Effector memory CD8-positive, alpha-beta T cell (primary cell): ENCODE measurements at places on chromosomes 13 and 19.

DNA sequence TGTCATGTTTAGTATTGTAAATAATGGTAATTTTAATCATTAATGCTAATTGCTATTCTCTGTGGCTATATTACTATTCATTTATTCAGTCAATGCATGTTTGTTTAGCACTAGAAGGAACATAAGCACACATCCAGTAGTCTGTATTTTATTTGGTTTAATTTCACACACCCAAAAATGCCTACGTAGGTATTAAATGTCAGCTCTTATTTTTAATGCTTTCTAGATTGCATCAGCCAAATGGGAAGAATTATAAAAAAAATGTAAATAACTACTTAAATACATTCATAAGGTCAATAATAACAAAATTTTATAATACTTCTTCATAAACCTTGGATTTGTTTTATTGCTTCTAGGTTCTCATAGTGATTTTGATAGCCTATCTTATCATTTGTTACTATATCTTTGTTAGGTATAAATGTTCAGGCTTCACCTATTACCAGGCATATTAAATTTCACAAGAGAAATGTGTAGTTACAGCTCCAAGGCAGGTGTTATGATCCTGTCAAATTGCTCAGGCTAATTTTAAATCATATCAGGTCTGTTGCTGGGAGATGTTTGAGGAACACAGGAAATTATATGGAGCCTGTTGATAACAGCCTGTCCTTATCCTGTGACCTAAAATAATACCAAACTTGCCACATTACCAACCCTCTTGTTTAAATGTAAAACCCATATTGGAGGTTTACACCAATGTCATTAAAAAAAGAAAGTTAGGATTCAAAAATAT is 34.4 kb downstream of the ITGBL1 start:
- H3K36me3 ChIP-seq, result no peaks in the 10 kb centered on the region
- H3K4me3 ChIP-seq, result no peak overlapping the region

GRCh38 chr13:64007339-64007738 is 2591.7 kb upstream of the PCDH20 start:
- H3K4me1 ChIP-seq, result no peaks in the 10 kb centered on the region
- no peaks in the 10 kb centered on the region for H3K27me3 ChIP-seq
- H3K36me3 ChIP-seq, result no peaks in the 10 kb centered on the region

DNA sequence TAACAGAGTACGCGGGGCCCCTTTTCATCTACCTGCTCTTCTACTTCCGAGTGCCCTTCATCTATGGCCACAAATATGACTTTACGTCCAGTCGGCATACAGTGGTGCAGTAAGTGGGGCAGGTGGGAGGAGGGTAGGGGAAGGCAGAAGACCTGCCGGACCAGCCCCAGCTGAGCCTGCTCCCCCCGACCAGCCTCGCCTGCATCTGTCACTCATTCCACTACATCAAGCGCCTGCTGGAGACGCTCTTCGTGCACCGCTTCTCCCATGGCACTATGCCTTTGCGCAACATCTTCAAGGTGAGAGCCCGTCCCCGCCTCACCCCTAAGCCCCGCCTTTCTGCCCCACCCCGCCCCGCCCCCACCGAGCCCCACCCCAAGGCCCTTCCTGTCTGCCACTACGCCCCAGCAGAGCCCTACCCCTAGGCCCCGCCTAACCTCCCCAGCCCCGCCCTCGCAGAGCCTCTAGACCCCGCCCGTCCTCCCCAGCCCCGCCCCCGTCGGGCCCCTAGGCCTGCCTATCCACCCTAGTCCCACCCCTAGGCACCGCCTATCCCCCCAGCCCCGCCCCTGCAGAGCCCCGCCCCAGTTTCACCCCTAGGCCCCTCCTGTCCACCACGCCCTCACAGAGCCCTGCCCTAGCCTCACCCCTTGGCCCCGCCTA is 7.7 kb downstream of the NDUFB7 start:
- peaks cover 36% of the 10 kb centered on the region for H3K36me3 ChIP-seq
- H3K4me1 ChIP-seq, result peaks cover 43% of the 10 kb centered on the region
- H3K27ac ChIP-seq, result peak overlapping the region; percentile 71
- no peaks in the 10 kb centered on the region for H3K27me3 ChIP-seq
- DNase-seq, result peak; percentile 45
- no peak overlapping the region for H3K4me3 ChIP-seq

DNA sequence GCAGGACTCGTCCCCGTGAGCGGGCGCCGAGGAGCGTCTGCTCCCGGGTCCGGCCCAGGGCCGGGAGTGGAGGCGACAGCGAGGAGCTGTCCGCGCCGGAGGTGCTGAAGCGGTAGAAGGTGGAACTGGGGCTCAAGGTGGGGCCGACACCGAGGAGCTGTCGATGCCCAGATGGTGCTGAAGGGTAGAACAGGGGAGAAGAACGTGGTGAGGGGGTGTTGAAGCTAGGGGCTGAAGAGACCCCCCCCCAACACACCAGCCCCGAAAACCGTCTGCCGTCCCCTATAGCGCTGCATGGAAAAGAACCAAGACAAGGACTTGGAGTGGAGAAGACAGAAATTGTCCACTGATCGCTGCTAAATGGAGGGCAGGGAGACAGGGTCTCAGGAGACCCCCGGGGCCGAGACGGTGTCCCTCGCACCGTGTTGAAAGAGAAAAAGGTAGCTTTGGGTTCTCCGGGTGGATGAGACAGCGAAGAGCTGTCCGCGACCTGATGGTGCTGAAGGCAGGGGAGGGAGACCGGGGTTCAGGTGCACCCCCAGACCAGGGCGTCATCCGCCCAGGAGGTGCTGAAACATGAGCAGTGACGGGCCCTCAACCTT is 7.1 kb upstream of the PDE4C start:
- H3K27ac ChIP-seq, result peak overlapping the region; percentile 23
- peaks cover 9% of the 10 kb centered on the region for H3K4me1 ChIP-seq
- DNase-seq, result peak; percentile 52
- H3K4me3 ChIP-seq, result peak overlapping the region; percentile 10
- no peaks in the 10 kb centered on the region for H3K36me3 ChIP-seq

DNA sequence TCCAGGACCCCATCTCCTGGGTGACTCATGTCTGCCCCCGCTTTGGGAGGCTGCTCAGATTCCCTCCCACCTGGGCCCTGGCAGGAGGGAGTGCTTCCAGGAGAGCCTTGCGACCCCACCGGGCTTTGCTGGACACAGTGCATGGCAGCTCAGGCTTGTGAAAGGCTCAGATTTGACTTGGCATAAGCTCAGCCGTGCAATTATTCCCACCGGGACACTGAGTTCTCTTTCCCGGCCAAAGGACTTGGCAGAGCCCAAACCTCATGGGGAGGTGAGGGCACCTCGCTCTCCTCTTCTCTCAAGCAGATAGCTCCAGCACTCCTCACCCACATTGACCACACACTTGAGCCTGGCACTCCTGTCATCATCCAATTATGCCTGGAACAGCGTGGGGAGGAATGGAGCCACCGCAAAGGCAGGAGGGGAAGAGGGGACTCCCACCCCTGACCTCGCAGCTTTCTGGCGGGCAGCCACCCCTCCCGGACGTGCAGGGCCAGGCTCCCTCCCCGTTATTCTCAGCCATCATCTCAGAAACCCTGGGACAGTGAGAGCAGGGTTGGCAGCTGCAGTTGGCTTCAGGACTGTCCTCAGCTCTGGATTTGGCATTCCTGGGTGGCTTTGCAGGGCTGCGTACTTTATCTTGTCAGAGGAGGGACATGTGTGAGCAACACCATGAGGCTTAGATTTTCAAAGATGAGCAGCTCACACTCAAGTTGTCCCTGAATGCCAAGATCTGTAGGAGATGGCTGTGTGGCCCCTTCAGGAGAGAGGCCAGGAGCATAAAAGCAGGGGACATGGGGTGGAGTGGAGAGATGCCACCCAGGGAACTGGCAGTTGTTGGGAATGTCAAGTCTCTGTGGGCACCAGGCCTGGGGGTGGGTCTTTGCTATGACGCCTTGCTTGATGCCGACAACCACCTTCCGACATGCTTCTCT is 306.2 kb downstream of the TEX29 start:
- no peaks in the 10 kb centered on the region for H3K4me1 ChIP-seq
- no peaks in the 10 kb centered on the region for H3K27me3 ChIP-seq
- no peaks in the 10 kb centered on the region for H3K36me3 ChIP-seq

DNA sequence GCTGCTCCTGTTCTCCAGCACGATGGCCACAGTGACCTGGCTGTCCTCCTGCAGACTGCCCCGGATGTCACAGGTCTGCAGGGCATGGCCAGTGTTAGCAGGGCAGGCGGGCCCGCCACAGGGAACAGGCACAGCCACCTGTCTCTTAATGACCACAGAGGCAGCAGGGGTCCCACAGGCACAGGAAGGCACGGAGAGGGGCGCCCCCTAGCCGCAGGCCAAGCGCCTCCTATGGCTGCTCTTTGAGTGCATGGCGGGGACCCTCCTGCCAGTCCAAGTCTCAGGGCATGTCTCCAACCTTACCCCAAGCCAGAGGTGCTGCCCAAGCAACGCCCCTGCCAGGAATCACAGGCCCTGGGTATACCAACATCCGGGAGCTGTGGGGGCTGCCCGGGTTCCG is 14.1 kb downstream of the IZUMO4 start:
- H3K27ac ChIP-seq, result no peak overlapping the region
- H3K4me1 ChIP-seq, result peaks cover 13% of the 10 kb centered on the region
- no peak overlapping the region for H3K4me3 ChIP-seq
- DNase-seq, result no peak
- H3K27me3 ChIP-seq, result no peaks in the 10 kb centered on the region
- peaks cover 64% of the 10 kb centered on the region for H3K36me3 ChIP-seq

DNA sequence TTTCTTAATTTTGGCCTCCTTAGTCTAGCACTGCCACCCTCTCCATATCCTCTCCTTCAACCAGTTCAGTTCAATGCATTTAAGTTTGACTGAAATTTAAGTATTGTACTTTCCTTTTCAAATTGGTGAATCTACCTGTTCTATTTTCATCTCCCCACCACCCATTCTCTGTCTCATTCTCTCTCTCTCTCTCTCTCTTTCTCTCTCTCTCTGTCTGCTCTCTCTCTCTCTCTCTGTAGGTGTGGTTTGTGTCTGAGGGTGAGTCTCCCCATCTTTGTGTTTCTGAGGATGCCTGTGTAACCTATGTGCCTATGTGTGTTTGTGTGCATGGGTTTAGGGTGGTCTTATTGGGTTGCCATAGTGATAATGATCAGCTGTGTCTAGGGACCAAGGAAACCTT is 10.1 kb downstream of the PDX1 start:
- H3K27ac ChIP-seq, result no peak overlapping the region
- no peaks in the 10 kb centered on the region for H3K36me3 ChIP-seq
- no peak for DNase-seq
- H3K27me3 ChIP-seq, result peaks cover 83% of the 10 kb centered on the region
- peaks cover 16% of the 10 kb centered on the region for H3K4me1 ChIP-seq

DNA sequence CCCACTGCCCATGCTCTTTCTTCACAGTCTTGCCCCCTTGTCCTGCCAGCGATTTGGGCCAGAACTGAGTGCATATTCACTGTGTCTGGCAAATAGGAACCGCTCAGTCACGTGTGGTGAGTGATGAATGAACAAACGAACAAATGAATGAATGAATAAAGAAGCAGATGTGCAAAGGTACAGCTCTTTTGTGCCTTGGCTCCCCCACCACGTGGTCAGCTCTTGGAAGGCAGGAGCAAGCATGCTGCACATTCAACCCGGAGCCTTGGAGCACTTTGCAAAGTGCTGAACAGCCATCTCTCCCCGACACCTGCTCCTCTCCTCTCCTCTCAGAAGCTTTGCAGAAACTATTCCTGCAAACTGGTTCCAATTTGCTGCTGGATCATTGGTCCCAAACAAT is 52.4 kb downstream of the LATS2 start:
- DNase-seq, result no peak
- no peaks in the 10 kb centered on the region for H3K27me3 ChIP-seq
- peaks cover 4% of the 10 kb centered on the region for H3K36me3 ChIP-seq
- H3K4me1 ChIP-seq, result peaks cover 23% of the 10 kb centered on the region
- H3K4me3 ChIP-seq, result no peak overlapping the region

- peaks cover 18% of the 10 kb centered on the region for H3K36me3 ChIP-seq
- peak; percentile 29 for DNase-seq
- H3K4me1 ChIP-seq, result peaks cover 56% of the 10 kb centered on the region
- peak overlapping the region; percentile 94 for H3K27ac ChIP-seq
- no peaks in the 10 kb centered on the region for H3K27me3 ChIP-seq
- peak overlapping the region; percentile 71 for H3K4me3 ChIP-seq
These were observed 17.5 kb downstream of the KLF2 start for GRCh38 chr19:16342002-16342715.

- H3K4me1 ChIP-seq, result peaks cover 6% of the 10 kb centered on the region
- no peak overlapping the region for H3K27ac ChIP-seq
- no peaks in the 10 kb centered on the region for H3K27me3 ChIP-seq
- DNase-seq, result no peak
- H3K36me3 ChIP-seq, result peaks cover 5% of the 10 kb centered on the region
- H3K4me3 ChIP-seq, result no peak overlapping the region
These were observed 6.0 kb downstream of the SYCE2 start for GRCh38 chr19:12913011-12913561.

DNA sequence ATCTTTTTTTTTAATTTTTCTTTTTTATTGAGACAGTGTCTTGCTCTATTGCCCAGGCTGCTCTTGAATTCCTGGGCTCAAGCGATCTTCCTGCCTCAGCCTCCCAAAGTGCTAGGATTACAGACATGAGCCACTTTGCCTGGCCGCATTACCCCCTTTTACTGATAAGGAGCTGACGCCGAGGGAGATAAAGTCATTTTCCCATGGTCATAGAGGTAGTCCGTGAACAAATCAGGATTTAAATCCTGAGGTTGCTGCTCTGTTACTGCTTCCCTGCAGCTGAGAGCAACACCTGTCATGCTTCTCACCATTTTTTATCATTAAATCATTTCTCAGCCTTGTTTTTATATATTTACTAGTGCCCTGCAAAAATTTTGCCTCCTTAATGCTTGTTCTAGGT is 7.4 kb downstream of the CYSLTR2 start:
- no peaks in the 10 kb centered on the region for H3K36me3 ChIP-seq
- H3K4me1 ChIP-seq, result no peaks in the 10 kb centered on the region
- no peaks in the 10 kb centered on the region for H3K27me3 ChIP-seq
- DNase-seq, result no peak
- H3K4me3 ChIP-seq, result no peak overlapping the region

GRCh38 chr19:50431343-50432220 is 1.1 kb upstream of the MYBPC2 start:
- H3K4me1 ChIP-seq, result peaks cover 11% of the 10 kb centered on the region
- H3K27ac ChIP-seq, result peak overlapping the region; percentile 85
- peaks cover 6% of the 10 kb centered on the region for H3K36me3 ChIP-seq
- peak overlapping the region; percentile 90 for H3K4me3 ChIP-seq
- peak; percentile 93 for DNase-seq

- no peaks in the 10 kb centered on the region for H3K36me3 ChIP-seq
- no peak overlapping the region for H3K4me3 ChIP-seq
- H3K27me3 ChIP-seq, result no peaks in the 10 kb centered on the region
- DNase-seq, result no peak
These were observed 119.9 kb downstream of the MAB21L1 start for GRCh38 chr13:35356572-35356971.

GRCh38 chr13:56501750-56502149 is 639.0 kb upstream of the PRR20A start:
- no peaks in the 10 kb centered on the region for H3K4me1 ChIP-seq
- H3K27ac ChIP-seq, result no peak overlapping the region
- no peak for DNase-seq

GRCh38 chr13:60009300-60010253 is 154.2 kb downstream of the DIAPH3 start:
- no peak overlapping the region for H3K27ac ChIP-seq
- H3K36me3 ChIP-seq, result no peaks in the 10 kb centered on the region
- DNase-seq, result no peak

GRCh38 chr13:81051873-81052272 is 710.9 kb upstream of the SPRY2 start:
- no peaks in the 10 kb centered on the region for H3K4me1 ChIP-seq
- H3K36me3 ChIP-seq, result no peaks in the 10 kb centered on the region
- H3K27ac ChIP-seq, result no peak overlapping the region

GRCh38 chr19:485583-486236 is 10.6 kb upstream of the MADCAM1 start:
- DNase-seq, result no peak
- H3K27me3 ChIP-seq, result peaks cover 4% of the 10 kb centered on the region
- no peak overlapping the region for H3K27ac ChIP-seq
- H3K4me3 ChIP-seq, result no peak overlapping the region
- H3K36me3 ChIP-seq, result peaks cover 42% of the 10 kb centered on the region
